ENCODE measurements at places on chromosomes 6 and 20.

GRCh38 chr20:8798505-8798904 is 270.4 kb upstream of the PLCB4 start:
- no peak for DNase-seq

- no peak for DNase-seq
Measured at GRCh38 chr20:8385247-8385646, 253.2 kb downstream of the PLCB1 start.

GRCh38 chr20:14538433-14538832 is 201.0 kb upstream of the FLRT3 start:
- no peak for DNase-seq

- no peak for DNase-seq
Measured at GRCh38 chr6:154347981-154348380, 8.6 kb downstream of the IPCEF1 start.

GRCh38 chr6:135465903-135466302 is 31.6 kb downstream of the AHI1 start:
- no peak for DNase-seq

- peak; percentile 87 for DNase-seq
Measured at GRCh38 chr20:48783533-48784272, 44.1 kb downstream of the PREX1 start.

DNA sequence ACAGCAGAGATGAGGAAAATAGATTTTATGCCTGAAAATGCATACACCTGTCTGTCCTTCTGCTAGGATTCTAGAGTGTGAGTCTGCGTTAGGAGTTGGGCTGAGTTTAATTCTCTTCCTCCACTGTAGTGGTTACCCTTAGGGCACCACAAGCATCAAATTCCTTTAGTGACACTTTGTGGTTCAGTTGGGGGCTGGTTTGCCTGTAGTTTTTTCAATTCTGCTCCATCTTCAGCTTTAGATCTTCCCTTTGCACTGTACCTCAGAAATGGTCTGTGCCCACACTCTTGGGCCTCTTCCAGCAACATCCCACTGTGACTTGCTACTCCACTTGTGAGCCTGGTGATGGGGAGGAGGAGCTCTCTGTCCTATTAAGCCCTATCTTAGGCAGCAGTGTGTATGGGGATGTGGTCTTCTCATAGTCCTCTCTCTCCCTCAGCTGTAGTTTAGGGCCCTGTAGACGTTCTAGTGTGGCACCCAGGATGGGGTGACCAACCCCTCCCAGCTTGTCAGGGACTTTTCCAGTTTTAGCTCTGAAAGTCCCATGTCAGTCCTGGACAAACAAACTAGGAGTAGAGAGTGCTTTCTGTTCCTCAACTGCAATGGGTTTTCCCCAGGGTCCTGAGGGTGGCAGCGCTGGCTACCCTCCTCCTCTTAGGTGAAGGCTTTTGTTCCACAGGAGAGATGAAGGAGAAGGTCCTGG is 19.7 kb upstream of the OGFRL1 start:
- no peak for DNase-seq

DNA sequence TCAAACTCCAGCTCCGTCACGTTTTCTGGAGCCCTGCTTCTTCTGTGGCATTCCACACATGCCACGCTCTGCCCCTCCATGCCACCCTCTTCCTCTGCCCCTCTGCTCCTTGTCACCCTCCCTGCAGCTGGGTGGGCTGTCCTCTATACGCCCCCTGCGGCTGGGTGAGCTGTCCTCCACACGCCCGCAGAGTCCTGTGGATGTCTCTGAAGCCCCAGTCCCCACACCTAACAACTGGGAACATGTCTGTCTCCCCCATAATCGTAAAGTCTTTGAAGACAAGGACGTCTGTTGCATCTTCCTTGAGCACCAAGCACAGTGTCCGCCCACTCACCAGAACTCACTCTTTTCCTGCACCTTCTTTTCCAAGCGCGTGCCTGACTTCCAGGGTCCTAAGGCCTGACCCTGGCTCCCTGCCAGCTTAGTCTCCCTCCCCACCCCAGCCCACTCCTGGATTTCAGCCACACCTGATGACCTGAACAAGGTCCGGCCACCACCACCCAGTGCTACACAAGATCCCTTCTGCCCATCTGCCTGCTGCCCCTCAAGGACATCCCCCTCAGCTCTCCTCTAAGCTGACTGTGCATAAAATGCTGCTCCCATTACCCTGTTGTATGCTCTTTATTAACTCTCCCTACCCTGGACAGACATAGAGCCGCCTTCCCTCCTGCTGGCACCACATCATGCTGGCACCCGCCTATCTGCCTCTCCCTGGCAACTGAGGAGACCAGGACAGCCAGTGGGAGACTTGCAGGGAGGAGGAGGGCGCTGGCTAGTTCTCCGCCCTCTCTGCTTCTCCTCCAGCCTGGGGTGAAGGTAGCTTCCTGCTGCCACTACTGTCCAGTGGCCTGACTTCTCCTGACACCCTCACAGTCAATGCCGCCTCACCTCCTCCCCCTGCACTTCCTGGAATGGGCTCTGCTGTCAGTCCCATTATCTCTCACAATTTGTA is 10.7 kb upstream of the PRR18 start:
- no peak for DNase-seq

GRCh38 chr20:3471397-3472021 is 691 bp downstream of the ATRN start:
- no peak for DNase-seq

DNA sequence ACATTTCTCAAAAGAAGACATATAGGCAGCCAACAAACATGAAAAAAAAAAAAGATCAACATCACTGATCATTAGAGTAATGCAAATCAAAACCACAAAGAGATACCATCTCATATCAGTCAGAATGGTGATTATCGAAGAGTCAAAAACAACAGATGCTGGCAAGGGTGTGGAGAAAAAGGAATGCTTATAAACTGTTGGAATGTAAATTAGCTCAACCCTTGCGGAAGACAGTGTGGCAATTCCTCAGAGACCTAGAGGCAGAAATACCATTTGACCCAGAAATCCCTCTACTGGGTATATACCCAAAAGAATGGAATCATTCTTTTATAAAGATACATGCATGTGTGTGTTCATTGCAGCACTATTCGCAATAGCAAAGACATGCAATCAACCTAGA is 303.8 kb upstream of the THEMIS start:
- no peak for DNase-seq

DNA sequence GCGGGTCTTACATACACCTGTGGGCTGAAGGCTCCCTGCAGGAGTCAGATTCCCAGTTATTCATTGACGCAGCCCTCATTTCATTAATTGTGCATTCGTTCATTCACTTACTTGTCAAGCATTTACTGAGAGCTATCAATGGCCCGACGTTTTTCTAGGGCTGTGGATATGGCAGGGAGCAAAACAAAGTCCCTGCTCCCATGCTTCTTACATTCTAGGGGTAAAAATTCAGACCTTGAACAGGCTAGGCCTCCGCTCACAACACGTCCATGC is 369 bp upstream of the NSFL1C start:
- no peak for DNase-seq

DNA sequence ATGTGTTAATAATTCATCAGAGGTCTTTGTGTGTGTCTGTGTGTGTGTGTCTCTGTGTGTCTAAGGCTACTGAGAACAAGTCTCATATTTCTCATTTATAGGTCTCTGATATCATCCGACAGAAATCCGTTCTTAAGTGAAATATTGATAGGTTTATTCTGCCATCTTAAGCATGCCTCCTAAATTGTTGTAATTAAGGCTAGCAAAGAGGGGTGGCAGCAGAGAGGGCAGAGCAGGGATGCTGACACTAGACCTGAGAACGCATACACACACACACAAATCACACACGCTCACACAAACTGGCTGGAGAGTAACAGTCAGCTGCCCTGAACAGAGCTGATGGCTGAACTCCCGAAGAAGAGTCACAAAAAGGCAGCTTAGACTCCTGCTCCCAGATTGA is 84.9 kb upstream of the LRFN2 start:
- no peak for DNase-seq

- no peak for DNase-seq
Measured at GRCh38 chr6:147741389-147741788, 232.9 kb downstream of the SAMD5 start.

DNA sequence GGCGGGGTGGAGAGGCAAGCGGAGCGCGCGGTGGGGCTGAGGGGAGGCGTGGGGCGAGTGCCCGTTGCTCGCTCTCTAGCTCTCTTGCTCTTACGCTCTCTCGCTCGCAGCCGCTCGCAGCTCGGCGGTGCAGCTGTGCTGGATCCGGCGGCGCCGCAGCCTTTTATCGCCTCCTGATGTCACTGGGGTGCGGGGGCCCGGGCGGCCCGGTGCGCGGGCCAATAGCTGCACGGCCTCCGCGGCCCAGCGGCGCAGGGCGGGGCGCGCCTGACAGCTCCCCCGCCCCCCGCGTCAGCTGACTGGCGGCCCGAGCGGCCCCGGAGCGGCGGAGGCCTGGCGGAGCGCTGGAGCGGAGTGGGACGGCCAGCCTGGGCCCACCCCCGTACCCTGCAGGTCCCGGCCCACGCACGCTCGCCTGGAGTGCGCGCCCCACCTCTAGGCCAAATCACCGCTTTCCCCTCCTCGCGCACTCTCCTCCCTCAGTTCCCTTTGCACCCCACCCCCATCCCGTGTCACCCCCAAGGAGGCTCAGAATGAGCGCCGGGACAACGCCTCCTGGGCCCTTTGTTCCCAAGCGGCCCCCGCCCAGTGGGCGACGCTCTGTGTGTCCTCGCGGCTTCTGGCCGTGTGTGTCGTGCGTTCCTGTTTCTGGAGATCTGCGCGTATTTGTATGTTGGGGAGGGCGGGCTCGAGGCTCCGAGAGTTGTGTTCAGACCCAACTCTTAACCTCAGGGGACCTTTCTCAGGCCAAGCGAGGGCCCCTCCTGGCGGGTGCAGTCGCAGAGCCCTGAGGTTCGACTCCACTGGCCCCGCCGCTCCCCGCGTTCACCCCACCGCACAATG is at the start of gene MAFB:
Gene MAFB, minus strand, starts transcription at position 137 of the 843 bp plus-strand sequence. CDS start 386 bp downstream, outside the sequence.
- DNase-seq, result peak; percentile 79

GRCh38 chr6:26223228-26223627 is 136.0 kb downstream of the HFE start:
- DNase-seq, result no peak

DNA sequence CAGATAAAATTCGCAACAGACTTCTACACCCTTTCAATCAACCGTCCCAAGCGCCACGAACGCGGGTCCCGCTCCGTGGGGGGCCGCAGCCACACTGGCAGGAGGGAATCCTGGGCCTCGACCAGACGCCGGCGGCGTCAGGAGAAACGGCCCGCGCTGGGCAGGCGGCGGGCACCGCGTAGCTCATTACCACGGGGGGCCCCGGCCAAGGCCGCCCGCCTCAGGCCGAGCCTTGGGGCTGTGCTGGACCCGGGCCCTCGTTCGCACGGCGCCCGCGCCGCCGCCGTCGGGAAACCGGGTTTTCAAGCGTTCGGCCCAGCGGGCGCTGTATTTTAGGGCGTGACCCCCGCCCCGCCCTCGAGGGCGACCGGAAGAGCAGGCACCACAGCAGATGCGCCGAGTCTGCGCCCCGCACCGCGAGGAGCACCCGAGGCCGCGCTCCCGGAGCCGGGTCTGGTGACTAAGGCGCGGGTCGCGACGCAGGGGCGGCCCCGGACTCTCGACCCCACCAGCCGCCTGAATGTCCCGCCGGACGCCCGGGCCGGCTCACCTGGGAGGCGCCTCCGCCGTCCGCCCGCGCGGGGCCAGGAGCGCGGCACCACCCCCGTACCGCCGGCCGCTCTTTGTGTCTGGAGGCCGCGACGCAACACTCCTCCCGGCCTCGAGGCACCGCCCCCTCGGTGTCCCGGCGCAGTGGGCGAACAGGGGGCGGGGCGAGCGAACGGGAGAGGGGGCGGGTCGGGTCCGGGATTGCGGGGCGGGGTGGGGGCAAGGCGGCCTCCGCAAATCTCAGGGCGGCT is at the start of gene NINL:
Gene NINL, minus strand, starts transcription at position 627 of the 800 bp plus-strand sequence. CDS start 58,944 bp downstream, outside the sequence.
- peak; percentile 87 for DNase-seq

- DNase-seq, result no peak
Measured at GRCh38 chr6:21596949-21597682, 3.6 kb downstream of the SOX4 start.

- no peak for DNase-seq
Measured at GRCh38 chr6:8013763-8014162, 50.4 kb downstream of the BLOC1S5 start.

GRCh38 chr6:49205526-49205925 is 257.5 kb downstream of the MMUT start:
- DNase-seq, result no peak

DNA sequence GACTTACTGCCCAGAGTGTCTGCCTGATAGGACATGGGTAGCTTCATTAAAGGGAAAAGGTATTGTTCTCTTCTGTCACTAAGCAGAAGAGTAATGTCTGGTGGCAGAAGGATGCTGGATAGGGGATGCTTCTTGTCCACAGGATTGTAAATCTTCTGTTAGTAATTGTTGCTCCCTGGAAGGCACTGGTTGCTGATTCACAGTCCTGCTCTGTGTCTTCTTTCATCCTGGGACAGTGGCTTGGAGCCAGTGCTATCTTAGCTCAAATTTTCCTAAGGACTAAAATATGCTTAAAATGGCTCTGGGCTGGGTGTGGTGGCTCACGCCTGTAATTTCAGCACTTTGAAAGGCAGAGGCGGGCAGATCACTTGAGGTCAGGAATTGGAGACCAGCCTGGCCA is 48.0 kb downstream of the SYTL3 start:
- no peak for DNase-seq

DNA sequence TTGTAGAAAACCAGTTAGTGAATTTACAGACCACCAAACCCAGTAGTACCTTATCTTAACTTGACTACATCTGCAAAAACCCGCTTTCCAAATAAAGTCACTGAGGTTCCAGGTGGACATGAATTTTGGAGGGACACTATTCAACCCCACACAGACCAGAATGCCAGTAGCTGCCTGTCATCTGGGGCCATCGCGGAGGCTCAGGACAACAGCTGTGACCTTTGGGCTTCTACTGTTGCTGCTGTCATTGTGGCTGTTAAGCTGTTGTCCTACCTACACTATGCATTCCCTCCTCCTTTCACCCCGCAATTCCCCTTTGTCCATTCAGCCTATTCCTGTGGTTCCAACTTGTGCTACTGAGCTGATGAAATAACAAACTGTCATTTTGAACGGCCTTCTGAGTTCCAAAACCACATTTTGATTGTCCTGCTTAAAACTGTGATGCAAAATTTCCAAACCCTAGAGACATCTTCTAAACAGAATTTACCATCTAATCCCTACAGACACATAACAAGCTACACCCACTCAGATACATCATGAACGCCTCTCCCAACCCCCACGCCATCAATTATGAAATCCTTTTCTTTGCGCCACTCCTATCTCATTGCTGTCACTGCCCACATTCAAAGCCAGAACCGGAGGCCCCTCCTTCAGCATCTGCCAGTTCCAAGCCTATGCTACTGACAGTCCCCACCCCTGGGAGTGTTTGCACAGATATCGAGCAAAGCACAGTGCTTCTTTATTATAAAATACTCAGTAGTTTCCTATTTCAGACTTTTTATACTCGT is 125.0 kb downstream of the C6orf118 start:
- DNase-seq, result no peak

- DNase-seq, result no peak
Measured at GRCh38 chr6:169230946-169231789, 22.5 kb downstream of the THBS2 start.

Measured in activated CD4-positive, alpha-beta T cell treated with anti-CD3 and anti-CD28 coated beads, Interleukin-2, amount 10 ng/mL, durations not matched to agents 24 days and 14 days (primary cell).